Activated CD4-positive, alpha-beta T cell treated with anti-CD3 and anti-CD28 coated beads for 36 hours (primary cell): ENCODE measurements at places on chromosomes 6 and 20.

GRCh38 chr6:129111853-129112252 is 228.9 kb downstream of the LAMA2 start:
- no peak for DNase-seq

DNA sequence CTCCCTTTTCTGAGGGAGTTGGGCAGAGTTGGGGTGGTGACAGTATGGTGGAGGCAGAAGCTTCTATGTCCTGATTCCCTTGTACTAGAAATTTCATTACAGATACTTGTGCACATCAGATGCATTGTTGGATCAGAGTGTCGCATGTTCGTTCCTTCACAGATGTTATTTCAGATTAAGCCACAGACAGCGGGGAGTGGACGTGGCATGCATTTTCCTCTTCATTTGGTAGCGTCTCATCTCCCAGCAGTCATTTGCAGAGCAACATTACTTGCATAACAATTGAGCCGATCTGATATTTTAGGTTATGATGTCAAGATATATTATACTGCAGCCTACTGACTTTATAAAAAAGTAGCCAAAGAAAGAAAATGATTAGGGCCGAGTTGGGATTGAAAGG is 261.6 kb upstream of the SASH1 start:
- DNase-seq = no peak

DNA sequence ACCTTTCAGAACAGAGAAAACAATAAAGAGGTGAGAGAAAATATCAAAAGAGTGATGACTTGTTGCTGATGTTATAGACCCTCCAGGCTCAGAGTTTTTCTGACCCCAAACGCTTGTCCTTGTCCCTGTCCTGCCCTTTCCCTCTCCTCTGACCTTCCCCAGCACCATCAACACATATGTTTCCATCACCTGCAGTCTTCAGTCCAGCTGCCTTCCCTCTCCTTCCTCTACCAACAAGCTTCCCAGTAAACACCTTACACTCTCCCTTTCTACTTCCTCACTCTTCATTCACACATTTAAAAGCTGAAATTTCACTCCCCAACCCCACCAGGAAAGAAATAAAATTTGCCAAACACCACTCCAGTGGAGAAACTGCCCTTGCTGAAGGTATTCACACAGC is 25.4 kb upstream of the AFDN start:
- DNase-seq = no peak

DNA sequence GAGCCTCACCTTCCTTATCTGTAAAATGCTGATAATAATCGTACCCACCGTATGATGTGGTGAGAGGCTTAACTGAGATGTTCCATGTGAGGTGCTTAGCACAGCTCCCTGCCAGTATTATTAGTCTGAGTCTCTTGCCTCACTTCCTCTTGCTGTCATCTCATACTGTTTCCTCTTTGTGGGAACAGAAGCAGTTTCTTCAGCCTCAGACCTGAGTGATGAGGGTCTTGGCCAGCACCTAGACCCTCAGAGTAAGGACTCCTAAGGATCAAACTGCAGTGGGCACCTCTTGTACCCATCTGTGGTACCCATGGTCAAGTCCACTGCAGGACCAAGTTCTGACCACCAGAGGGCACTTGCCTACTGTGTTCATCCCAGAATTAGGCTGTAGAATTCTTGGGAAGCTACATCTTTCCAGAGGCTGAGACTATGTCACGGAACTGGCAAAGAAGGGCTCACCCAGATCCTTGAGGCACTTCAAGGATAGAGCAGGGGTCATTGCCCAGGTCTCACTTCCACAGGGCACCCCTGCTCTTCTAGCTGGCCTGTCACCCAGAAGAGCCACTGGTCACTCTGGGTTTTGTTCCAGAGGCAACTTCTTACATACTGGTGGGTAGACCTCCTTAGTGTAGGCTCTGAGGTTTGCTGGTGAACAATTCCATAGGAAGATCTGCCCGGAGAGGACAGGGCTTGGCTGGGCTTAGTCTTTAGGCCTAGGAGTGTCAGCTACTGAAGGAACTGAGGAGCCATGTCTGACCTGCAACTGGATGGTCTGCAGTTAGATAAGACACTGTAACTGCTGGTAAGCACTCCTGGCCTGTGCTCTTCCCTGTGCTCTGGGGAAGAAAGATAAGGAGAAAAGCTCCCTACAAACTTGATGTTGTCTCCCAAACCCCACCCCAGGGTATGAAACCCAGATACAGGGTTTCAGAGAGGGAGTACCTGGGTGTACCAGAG is 20.6 kb upstream of the SGK2 start:
- peak; percentile 70 for DNase-seq

GRCh38 chr20:62978561-62978943 is 26.0 kb downstream of the SLC17A9 start:
- DNase-seq = no peak

GRCh38 chr6:32108094-32108627 is 977 bp downstream of the TNXB start:
- DNase-seq = no peak

DNA sequence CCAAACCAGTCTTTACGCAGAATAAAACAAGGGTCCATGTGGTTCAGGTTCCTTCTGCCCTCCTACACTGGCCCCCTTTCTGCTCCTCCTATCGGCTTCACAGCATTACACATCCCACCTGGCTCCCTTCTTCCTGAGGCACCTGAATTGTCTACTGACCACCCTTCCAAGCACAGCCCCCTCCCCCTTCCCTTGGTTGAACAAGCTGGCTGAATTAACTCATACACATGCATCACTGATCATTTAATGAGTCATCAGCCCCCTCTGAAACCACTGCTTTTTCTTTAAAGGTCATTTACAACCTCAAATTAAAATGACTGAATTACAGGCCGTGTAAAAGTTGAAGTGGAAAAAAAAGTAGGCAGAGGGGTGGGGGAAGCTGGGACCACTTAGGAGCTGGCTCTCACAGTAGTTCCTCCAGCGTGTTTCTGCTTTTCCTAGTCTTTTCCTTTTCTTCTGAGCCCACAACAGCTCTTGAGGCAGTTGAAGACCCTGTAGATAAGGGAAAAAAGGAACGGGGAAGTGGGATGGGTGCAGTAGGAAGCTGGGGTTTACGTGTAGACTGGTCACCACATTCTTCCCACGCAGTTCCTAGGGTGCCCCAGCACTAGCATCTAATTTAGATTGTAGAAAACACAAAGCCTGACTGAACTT is 67.6 kb downstream of the FYN start:
- peak; percentile 80 for DNase-seq

- DNase-seq = no peak
These were observed 34.8 kb downstream of the SH3BGRL2 start for GRCh38 chr6:79665725-79666551.
